Progenitor cell of endocrine pancreas (in vitro differentiated cells): ENCODE measurements at places on chromosomes 4 and X.

DNA sequence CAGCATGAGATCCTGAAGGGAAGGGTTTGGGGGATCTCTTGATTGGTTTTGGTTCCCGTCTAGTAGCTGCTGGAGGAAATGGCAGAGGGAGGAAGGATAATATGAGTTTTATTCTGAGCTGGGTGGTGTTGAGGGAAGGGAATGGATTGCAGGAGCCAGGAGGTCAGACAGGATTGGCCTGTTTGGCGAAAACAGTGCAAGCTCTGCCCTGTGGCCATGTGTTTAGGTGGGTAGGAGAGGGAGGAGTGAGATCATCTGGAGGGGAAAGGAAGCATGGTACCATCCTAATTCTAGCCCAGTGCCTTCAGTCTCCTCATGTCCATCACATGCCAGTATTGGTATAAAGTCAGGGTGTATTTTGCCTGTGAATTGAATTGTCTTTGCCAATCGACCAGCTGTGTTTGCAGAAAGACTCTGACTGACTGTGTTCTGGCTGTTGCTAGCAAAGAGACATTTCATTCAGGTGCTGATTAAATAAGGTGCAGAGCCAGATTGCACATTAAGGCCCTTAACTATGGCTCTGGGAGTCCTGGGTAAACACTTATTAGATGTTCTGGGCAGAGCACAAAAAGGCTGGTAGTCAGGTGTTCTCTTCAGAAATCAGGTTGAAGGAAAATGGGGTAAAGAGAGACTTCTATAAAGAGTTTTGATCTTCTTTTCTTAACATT is 10.0 kb downstream of the TMEM164 start:
- peak overlapping the region; percentile 68 for H3K27ac ChIP-seq
- H3K4me1 ChIP-seq, result peaks cover 48% of the 10 kb centered on the region
- peaks cover 13% of the 10 kb centered on the region for H3K36me3 ChIP-seq

DNA sequence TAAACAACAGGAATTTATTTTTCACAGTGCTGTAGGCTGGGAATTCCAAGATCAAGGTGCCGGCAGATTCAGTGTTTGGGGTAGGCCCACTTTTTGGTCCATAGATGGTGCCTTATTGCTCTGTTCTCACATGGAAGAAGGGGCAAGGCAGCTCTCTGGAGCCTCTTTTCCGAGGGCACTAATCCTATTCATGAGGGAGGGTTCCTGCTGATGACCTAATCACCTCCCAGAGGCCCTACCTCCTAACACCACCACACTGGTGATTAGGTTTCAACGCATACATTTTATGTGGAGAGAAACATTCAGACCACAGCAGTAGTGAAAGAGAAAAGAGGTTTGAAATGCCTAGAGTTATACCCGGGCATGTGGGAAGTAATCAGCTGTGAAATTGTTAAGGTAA is 1.4 kb upstream of the POLA1 start:
- H3K4me1 ChIP-seq, result peaks cover 28% of the 10 kb centered on the region
- H3K27ac ChIP-seq, result peak overlapping the region; percentile 8
- no peaks in the 10 kb centered on the region for H3K36me3 ChIP-seq
- H3K27me3 ChIP-seq, result no peaks in the 10 kb centered on the region

DNA sequence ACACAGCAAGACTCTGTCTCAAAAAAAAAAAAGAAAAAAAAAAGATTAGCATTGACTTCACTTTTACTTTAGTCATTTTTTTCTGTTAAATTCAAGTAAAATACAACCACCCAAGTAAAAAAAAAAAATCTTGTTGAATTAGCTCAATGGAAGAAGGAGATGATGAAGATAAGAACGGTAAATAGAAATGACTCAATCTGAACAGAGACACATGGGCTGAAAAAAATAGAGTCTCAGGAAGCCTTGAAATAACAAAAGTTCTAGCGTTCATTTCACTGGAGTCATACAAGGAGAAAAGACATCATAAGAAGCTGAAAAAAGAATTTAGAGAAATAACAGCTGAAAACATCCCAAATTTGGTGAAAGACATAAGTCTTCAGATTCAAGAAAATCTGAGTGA is 75.5 kb downstream of the CASP3 start:
- H3K36me3 ChIP-seq, result no peaks in the 10 kb centered on the region
- H3K27me3 ChIP-seq, result no peaks in the 10 kb centered on the region
- no peaks in the 10 kb centered on the region for H3K4me1 ChIP-seq
- no peak for DNase-seq
- no peak overlapping the region for H3K4me3 ChIP-seq

- H3K36me3 ChIP-seq, result no peaks in the 10 kb centered on the region
- DNase-seq, result no peak
- H3K27me3 ChIP-seq, result no peaks in the 10 kb centered on the region
- no peaks in the 10 kb centered on the region for H3K4me1 ChIP-seq
- H3K27ac ChIP-seq, result no peak overlapping the region
Measured at GRCh38 chr4:141652161-141652778, 15.9 kb downstream of the IL15 start.

DNA sequence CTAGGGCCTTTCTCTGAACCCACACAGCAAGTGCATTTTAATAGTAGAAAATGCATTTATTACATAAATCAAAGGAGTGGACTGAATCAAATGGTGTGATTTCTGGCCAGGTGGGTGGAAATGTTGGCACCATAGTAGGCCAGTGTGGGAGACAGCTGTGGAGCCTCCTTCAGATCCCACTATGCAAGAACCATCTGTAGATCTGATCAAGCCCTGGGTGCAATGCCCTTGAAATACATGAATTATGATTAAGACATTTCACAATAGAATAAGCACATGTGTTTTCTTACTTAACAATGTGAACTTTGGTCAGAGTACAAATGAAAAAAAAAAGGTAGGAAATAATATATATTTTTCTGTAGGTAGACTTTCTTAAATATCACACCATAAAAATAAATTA is 204.3 kb downstream of the PCDH7 start:
- no peak overlapping the region for H3K27ac ChIP-seq
- peaks cover 2% of the 10 kb centered on the region for H3K36me3 ChIP-seq
- no peak overlapping the region for H3K4me3 ChIP-seq
- no peak for DNase-seq

DNA sequence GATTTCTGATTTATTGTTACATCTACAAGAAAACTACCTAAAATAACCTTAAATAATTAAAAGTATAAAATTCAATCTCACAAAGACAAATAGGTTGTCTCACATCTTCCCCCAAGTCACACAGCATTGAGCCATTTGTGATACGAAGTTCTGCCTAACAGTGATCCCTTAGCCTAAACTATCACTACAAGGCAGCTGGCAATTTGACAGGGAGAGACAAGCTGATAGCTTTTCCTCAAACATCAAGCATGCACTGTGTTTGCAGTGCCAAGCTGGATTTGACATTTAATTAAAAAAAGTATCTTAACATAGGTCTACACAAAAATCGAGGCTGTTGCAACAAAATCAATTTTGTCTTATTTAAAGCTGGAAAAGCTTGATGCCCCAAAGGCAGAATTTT is 464.7 kb upstream of the TRAM1L1 start:
- H3K27me3 ChIP-seq, result no peaks in the 10 kb centered on the region
- no peaks in the 10 kb centered on the region for H3K4me1 ChIP-seq
- H3K27ac ChIP-seq, result no peak overlapping the region
- no peaks in the 10 kb centered on the region for H3K36me3 ChIP-seq
- H3K4me3 ChIP-seq, result no peak overlapping the region

- H3K4me1 ChIP-seq, result peaks cover 3% of the 10 kb centered on the region
- peaks cover 16% of the 10 kb centered on the region for H3K27me3 ChIP-seq
- no peak overlapping the region for H3K4me3 ChIP-seq
- no peak for DNase-seq
- no peaks in the 10 kb centered on the region for H3K36me3 ChIP-seq
- no peak overlapping the region for H3K27ac ChIP-seq
Measured at GRCh38 chr4:140219567-140219966, 65.6 kb upstream of the MAML3 start.

GRCh38 chrX:41689711-41690110 is 938 bp downstream of the GPR34 start:
- H3K36me3 ChIP-seq, result peaks cover 2% of the 10 kb centered on the region
- H3K4me1 ChIP-seq, result no peaks in the 10 kb centered on the region
- no peak for DNase-seq
- no peak overlapping the region for H3K27ac ChIP-seq
- no peak overlapping the region for H3K4me3 ChIP-seq
- no peaks in the 10 kb centered on the region for H3K27me3 ChIP-seq

DNA sequence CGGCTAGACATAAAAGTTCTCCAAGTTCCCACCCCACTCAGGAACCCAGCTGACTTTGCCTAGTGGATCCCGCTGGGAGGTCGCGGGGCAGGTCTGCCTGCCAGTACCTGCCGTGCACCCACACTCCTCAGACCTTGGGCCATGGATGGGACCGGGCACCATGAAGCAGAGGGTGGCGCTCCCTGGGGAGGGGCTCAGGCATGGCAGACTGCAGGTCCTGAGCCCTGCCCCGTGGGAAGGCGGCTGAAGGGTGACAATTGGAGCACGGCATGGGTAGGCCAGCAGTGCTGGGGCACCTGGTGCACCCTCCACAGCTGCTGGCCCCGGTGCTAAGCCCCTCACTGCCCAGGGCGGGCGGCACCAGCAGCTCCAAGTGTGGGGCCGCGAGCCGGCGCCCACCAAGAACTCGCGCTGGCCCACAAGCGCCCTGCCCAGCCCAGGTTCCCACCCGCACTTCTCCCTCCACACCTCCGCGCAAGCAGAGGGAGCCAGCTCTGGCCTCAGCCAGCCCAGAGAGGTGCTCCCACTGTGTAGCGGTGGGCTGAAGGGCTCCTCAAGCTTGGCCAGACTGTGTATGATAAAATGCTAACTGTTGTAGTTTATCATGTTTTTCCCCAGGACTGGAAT is 63.1 kb downstream of the UGT2A2 start:
- no peak overlapping the region for H3K27ac ChIP-seq
- no peak for DNase-seq
- no peaks in the 10 kb centered on the region for H3K36me3 ChIP-seq
- no peaks in the 10 kb centered on the region for H3K4me1 ChIP-seq
- H3K27me3 ChIP-seq, result no peaks in the 10 kb centered on the region

DNA sequence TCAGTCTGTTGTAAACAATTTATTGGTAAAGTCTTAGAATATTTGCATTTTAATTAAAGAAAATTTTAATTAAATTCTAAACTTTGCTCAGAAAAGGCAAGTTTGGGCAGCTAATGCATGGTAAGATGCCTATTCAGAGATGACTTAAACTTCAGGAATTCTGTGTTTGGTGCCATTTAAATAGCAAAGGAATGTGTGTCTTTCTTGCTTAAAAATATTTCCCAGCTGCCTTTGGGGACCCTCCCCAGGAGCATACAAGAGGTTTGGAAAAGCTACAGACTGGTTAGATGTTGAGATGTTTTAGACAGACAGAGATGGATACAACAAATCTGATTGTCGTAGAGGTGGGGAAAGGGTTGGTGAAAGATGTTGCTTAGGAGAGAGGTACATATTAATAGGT is 36.5 kb downstream of the AFF2 start:
- H3K27me3 ChIP-seq, result peaks cover 3% of the 10 kb centered on the region
- DNase-seq, result no peak
- no peaks in the 10 kb centered on the region for H3K36me3 ChIP-seq
- no peak overlapping the region for H3K4me3 ChIP-seq

DNA sequence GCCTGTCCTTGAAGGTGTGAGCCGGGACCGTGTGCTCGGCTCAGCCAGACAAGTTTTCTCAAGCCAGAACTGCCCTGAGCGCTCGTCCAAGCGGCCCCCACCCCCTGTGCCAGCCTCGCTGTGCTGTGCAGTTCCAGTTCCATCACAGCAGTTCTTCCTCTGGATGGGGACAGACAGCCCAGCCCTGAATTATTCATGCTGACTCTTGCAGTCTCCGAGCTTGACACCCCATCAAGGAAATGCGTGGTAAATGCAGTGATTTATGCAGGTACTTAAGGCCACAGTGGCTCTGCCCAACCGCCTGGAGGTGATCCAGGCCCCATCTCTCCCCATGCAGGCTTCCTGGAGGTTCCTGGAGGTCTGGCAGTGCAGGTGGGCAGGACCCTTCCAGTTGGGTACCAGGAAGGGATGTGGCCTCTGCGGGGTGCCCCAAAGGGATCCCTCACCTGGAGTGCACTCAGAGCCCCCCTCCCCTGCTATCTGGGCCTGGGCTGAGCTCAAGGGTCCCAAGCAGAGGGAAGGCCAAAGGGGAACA is 44.8 kb upstream of the HMX1 start:
- no peak overlapping the region for H3K4me3 ChIP-seq
- H3K27ac ChIP-seq, result no peak overlapping the region
- no peaks in the 10 kb centered on the region for H3K4me1 ChIP-seq
- no peaks in the 10 kb centered on the region for H3K36me3 ChIP-seq
- peak; percentile 7 for DNase-seq
- peaks cover 30% of the 10 kb centered on the region for H3K27me3 ChIP-seq

DNA sequence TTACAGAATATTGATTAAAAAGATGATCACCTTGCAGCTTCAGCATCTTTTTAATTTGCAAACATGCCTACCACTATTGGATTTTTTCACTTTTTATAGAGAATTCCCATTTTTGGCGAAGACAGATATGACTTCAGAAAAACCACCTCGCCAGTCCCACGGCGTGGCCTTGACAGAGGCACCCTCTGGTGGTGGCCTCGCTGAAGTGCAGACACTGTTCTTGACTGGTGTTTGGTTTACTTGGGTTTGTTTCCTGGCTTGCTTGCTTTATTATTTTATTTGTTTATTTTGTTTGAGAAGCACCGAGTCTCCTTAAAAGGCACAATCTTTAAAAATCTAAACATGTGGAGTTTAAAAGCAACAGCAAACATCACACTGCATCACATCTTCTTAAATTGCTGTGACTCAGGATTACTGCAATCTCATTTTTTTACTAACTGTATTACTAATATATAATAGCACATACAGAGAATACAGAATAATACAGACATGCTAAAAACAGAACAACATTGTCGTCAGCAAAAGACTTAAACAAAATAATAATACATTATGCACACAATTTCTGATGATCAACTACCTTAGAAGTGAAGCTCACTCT is 13.1 kb upstream of the AMTN start:
- H3K27ac ChIP-seq, result no peak overlapping the region
- H3K27me3 ChIP-seq, result no peaks in the 10 kb centered on the region
- DNase-seq, result peak; percentile 62
- H3K36me3 ChIP-seq, result no peaks in the 10 kb centered on the region
- H3K4me3 ChIP-seq, result no peak overlapping the region

DNA sequence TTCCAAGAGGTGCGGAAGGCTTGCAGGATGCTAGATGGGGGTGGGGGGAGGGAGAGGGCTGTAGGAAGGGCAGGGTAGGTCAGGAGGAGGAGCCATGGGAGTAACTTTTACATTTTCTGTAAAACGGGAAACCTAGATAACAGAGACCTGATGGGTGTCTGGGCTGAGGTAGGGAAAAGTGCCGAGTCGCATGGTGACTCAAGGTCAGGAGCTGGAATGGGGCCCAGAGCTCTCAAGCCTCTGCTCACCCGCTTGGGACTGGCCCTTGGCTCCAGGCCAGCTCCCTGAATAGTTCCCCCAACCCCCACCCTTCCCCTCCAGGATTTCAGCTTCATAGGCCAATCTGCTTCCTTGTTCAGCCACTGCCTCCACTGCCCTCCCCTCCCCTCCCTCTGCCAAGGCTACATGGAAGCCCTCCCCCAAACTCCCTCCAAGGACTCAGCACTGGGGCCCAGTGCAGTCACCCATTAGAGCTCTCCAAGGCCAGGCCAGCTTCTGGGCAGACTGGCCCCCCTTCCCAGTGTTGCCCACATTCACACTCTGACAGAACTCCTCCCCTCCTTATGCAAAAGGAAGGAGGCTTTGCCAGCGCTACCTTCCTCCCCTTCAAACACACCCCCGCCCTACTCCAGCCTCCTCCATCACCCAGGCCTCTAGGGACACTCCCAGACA is 43.6 kb downstream of the TSC22D3 start:
- no peak for DNase-seq
- H3K36me3 ChIP-seq, result no peaks in the 10 kb centered on the region
- no peaks in the 10 kb centered on the region for H3K27me3 ChIP-seq
- H3K4me1 ChIP-seq, result peaks cover 19% of the 10 kb centered on the region
